ENCODE measurements at places on chromosomes 7 and 10.

- DNase-seq: no peak
Measured at GRCh38 chr7:32916006-32916405, 24.4 kb upstream of the KBTBD2 start.

GRCh38 chr10:124173298-124173900 is 80.0 kb upstream of the CHST15 start:
- DNase-seq: no peak

GRCh38 chr10:3616880-3617279 is 168.1 kb downstream of the KLF6 start:
- DNase-seq: no peak

DNA sequence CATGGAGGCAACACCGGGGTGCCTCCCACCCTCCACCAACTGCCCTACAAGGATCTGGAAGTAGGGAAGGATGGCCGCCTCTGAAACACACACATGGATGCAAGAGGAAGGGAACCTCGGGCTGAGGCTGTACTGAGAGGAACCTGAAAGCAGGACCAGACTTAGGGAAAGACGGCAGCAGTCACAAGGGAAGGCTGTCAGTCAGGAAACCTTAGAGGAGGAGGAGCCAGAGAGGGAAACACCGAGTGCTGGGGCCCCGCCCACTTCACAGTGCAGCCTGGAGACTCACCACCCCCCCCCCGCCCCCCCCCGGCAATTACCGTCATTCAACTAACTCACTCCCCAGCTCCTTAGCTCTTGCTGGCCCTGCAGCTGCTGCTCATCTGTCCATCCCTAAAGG is 2.5 kb downstream of the CYREN start:
- DNase-seq: no peak

GRCh38 chr7:114229246-114229645 is 185.4 kb upstream of the FOXP2 start:
- DNase-seq: no peak

GRCh38 chr7:4817178-4817901 is 41.9 kb downstream of the AP5Z1 start:
- no peak for DNase-seq

DNA sequence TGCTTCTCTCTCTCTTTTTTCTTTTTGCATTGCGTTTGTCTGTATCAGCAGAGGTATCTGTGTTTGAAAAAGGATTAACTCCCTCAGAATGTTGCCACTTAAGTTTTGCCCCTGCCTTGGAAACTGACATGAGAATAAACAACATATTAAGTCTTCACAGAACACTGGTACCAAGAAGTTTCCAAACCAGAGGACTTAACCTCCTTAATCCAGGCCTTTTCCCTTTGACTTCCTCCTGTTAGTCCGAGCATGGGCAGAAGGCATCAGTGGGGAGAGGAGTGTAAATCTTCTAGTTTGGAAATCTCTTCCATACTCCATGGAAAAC is 681.4 kb downstream of the LRMDA start:
- no peak for DNase-seq
